ENCODE measurements at places on chromosomes 5 and 9. TPM values are rescaled to one million over a fixed set of nuclear protein-coding genes. Genes with fewer than 3 reads are reported as not detected.

Gene SMU1
- 53.4 TPM for total RNA-seq

Gene TEX53
- total RNA-seq, result not detected

Gene EGFL7
- 12.6 TPM for total RNA-seq

Gene CEL
- 0.41 TPM for total RNA-seq

Gene CDKN2B-AS1
- 0.41 TPM for total RNA-seq

Gene GABBR2
- total RNA-seq, result 39.9 TPM

Gene CATSPER3
- 0.82 TPM for total RNA-seq

Gene PRXL2C
- total RNA-seq, result 6.9 TPM

Gene ELAVL2
- total RNA-seq, result 311 TPM

Gene PCDHB16
- total RNA-seq, result 5.3 TPM

Gene MCC
- total RNA-seq, result 10.2 TPM

Gene PHYKPL
- total RNA-seq, result 9.0 TPM

Gene AMBP
- 0.82 TPM for total RNA-seq

Gene SHISAL2B
- total RNA-seq, result not detected

Gene TNFAIP8
- total RNA-seq, result 2.9 TPM

Gene GFI1B
- 0.41 TPM for total RNA-seq

Gene AQP7
- total RNA-seq, result not detected

Gene BRD3OS
- total RNA-seq, result 23.6 TPM

Gene SMC2
- 26.1 TPM for total RNA-seq

Gene DBH
- total RNA-seq, result under 0.01 TPM

Gene AOPEP
- total RNA-seq, result 23.2 TPM

Gene IFNA21
- total RNA-seq, result not detected

Gene POMT1
- 42.4 TPM for total RNA-seq

Gene TBC1D9B
- 24.1 TPM for total RNA-seq
